A549 treated with Mapracorat at 1 μM for 4 hours (cell line): ENCODE measurements at places on chromosomes 3 and 15. TPM values are rescaled to one million over a fixed set of nuclear protein-coding genes. Genes with fewer than 3 reads are reported as not detected.

Gene MNS1
- total RNA-seq, result 2.7 to 3.6 TPM (median 2.8 TPM) in 5 replicates

Gene SLC9A9
- 0.19 to 0.45 TPM (median 0.34 TPM) in 5 replicates for total RNA-seq

Gene SPRED1
- total RNA-seq, result 6.3 to 9.1 TPM (median 7.6 TPM) in 5 replicates

Gene CSPG5
- total RNA-seq, result 0.55 to 1.3 TPM (median 0.94 TPM) in 5 replicates

Gene ISLR2
- total RNA-seq, result 0.11 to 0.27 TPM (median 0.17 TPM) in 4 of 5 replicates, not detected in the other

Gene HRG
- not detected in 5 replicates for total RNA-seq

Gene WDR93
- total RNA-seq, result 0.07 to 0.25 TPM (median 0.19 TPM) in 5 replicates

Gene GMNC
- total RNA-seq, result 0.04 TPM in 1 of 5 replicates, not detected in the others

Gene LMOD3
- total RNA-seq, result not detected in 5 replicates

Gene RHCG
- total RNA-seq, result 35.5 to 49.8 TPM (median 39.6 TPM) in 5 replicates

Gene POU1F1
- not detected in 5 replicates for total RNA-seq

Gene ROPN1
- total RNA-seq, result not detected in 5 replicates

Gene ASB14
- not detected in 5 replicates for total RNA-seq

Gene CCR3
- not detected in 5 replicates for total RNA-seq

Gene ZBED2
- total RNA-seq, result 0.10 to 0.32 TPM (median 0.22 TPM) in 5 replicates

Gene CASR
- not detected in 5 replicates for total RNA-seq

Gene SCN11A
- total RNA-seq, result 0.02 TPM in 1 of 5 replicates, not detected in the others

Gene CEP70
- total RNA-seq, result 6.1 to 10.6 TPM (median 8.7 TPM) in 5 replicates

Gene VPS13C
- total RNA-seq, result 10.2 to 12.4 TPM (median 10.9 TPM) in 5 replicates

Gene TRMT10C
- total RNA-seq, result 30.4 to 32.8 TPM (median 32.4 TPM) in 5 replicates

Gene DTX3L
- 7.2 to 9.0 TPM (median 8.1 TPM) in 5 replicates for total RNA-seq

Gene SENP8
- 1.7 to 2.0 TPM (median 1.8 TPM) in 5 replicates for total RNA-seq
